Stimulated activated naive B cell treated with anti-CD40 and anti-IgM and Interleukin-4, amounts not matched to agents 10 μg/mL and 1 μg/mL and 100 μg/mL, for 72 hours (primary cell): ENCODE measurements at places on chromosomes 2 and 18.

GRCh38 chr2:158750458-158751125, 44.5 kb upstream of the DAPL1 start:
- no peak for DNase-seq

GRCh38 chr2:172552547-172553291, 3.2 kb upstream of the PDK1 start:
- DNase-seq, result no peak

DNA sequence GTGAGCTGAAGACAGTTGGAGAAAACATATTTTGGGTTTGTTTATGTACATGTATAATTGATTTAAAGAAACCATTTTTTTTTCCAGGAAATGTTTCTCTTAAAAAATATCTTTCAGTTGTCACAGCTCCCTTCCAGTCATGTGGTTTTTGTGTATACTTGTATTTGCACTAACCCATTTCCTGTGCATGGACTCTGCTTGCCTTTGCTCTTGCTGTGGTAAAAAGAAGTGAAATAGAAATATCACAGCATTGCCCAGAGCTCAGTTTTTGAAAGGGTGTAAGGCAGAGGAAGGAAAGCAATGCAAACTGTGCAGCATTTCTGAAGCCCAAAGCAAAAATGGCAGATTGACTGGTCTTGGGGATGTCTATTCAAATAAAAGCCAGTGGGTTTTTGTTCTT, 10.4 kb upstream of the DOCK10 start:
- no peak for DNase-seq

DNA sequence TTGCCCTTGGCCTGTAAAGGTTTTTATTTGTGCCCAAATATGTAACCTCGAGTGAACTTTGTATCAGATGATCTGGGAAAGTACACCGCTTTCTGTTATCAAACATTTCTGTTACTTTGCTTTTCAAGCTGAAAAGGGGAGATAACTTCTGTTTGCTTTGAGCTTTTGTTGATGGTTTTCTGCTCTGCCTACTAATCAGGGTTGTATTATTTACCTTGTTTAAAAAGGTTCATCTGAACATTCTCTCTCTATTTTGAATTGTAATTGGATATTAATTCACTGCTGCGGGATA, 79.4 kb downstream of the XRCC5 start:
- no peak for DNase-seq

DNA sequence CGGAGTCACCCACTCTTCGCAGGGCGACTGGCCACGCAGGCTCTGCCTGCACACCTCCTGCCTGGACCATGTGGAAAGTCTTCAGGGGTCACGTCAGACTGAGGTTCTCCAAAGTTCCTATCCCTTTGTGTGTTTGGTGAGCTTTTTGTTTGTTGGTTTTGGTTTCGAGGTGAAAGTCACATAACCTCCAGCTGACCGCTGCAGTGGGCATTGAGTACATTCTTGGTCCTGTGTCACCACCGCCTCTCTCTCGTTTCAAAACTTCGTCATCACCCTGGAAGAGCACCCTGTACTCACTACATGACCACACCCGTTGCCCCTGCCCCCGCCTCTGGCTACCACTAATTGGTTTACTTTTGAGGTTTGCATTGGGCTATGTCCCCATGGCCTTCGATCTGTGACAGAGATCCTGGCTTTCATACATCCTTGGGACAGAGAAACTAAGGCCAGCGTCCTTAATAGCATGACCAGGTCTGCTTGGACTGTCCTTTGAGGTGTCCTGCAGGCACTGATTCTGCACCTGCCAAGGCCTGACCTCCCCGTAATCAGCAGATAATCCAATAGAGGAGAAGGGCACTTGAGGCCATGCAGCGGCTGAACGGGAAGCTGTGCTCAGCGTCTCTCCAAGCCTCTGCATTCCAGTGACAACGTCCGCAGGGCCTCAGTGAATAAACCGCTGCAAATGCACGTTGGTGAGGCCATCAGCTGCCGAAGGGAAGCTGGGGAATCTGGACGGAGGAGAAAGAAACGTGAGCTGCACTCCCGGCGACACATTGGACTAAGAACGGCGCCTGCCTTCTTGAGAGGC, 46.8 kb downstream of the SH3BP4 start:
- DNase-seq, result no peak

- DNase-seq, result no peak
Measured at GRCh38 chr2:239377591-239377990, 23.2 kb downstream of the HDAC4 start.

DNA sequence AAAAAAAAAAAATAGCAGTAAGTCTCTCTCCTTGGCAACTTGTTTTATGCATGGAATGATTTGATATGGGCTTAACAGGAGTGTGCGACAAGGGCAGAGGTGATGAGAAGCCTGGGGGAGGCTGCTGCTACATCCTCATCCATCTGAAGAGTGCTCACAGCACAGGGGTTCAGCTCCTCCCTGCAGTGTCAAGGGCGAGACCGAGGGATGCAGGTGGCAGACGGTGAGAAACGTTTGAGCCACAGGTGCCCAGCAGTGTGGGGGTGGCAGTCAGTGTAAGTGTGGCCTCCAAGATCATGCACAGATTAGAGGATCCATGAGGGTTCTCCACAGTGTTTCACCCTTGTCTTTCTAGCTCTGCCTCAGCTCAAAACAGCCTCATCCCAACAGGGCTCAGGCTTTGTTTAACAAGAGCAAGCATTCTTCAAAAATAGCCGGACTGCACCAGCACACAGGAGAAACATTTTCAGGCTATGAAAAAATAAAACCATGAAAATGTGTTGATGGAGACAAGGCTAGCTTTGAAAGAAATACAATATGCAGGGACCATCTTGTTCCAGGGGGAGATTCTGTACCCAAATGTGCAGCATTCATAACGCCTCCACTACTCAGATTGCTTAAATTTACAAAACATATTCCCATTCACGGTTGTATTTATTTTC, 324.5 kb upstream of the MYT1L start:
- DNase-seq, result no peak

DNA sequence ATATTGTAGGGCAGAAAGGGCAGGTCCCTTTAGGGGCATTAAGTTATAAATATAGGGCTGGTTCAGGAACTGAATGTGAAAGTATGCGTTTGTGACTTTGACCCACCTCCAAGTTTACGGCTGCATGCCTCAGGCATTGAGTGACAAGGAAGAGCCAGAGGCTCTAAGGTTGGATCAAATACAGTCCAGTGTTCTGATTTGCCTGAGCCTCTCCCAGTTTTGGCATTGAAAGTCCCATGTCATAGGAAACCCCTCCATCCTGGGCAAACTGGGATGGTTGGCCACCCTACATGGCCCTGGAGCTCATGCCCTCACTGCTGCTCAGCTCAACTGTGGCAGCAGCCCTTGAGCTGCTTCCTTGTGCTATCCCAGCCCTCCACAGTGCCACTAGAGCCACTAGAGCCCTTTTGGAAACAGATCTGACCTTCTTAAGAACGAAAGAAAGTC, 29.9 kb downstream of the HK2 start:
- no peak for DNase-seq

- no peak for DNase-seq
Measured at GRCh38 chr2:240717681-240718581, 26.3 kb downstream of the AQP12A start.

DNA sequence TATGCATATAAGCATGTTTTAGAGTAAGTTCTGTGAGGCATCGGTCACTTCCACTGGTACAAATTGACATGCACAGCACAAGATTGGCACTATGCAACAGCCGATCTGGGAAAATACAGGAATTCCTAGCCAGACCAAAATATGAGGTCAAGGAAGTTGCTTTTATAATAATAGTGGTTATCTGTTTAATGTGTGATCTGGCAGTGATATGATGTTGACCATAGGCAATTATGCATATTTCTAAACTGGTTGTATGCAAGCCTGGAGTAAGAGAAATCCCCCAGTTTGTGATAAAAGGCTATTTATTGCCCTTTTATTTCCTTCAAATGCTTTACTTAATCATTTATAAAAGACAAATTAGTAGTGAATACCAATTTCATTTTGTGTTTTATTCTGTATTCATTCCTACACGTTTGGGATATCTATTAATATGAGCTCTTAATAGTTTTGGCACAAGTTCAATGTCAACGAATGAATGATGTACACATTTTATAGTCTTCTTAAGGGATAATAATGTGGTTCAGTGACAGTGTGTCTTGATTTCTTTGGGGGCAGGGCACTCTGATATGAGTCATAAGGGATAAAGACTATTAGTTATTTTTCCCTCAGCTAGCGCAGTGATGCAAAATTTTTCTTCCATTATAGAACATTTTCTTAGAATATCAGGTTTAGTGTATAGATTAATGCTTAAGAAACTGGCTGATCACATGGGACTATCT, 34.7 kb upstream of the ZEB2 start:
- DNase-seq, result no peak

DNA sequence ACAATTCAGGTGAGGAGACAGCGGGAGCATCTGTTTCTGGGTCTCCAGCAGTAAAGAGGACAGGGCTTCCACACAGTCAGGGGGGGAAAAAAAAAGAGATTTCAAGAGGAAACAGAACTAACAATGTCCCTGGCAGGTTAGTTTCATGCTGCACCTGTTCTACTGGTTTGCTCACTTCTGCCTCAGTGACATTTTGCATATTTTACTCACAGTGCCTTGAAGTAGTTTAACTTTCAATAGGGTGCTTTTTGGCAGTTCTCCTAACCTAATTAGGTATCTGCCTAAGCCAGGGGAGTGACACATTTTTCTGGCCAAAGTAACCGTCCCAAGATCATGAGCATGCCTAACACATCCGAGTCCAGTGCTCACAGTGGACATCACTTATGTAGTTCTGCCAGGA, 109.0 kb upstream of the ALK start:
- DNase-seq, result no peak

- DNase-seq, result no peak
Measured at GRCh38 chr2:219622472-219622871, 5.0 kb upstream of the SLC4A3 start.

GRCh38 chr2:219178377-219179175, 501 bp downstream of the RETREG2 start:
- DNase-seq, result no peak

- no peak for DNase-seq
Measured at GRCh38 chr2:51220080-51220479, 188.1 kb upstream of the NRXN1 start.

DNA sequence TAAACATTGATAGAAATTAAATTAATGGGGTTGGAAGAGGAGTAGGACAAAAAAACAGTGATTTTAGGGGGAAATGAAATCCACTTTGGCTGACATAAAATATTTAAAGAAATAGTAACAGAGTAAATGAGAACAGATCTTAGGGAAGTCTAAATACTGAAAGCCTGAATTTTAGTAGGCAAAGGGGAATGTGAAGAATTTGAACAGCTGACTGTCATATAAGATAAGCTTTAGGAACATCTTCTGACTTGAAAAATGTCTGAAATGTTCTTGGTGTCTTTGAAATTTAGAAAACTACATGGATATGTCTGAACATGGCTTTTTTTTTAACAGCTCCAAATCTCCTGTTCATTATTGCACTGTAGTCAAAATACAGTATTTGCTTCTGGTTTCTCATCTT, 150.3 kb downstream of the CALCRL start:
- no peak for DNase-seq
